Stimulated activated CD4-positive, alpha-beta T cell treated with anti-CD3 and anti-CD28 coated beads, TNF-alpha, amount 100 ng/mL, for 1 hour (primary cell): ENCODE measurements at places on chromosomes 13 and 19.

- DNase-seq, result peak; percentile 22
These were observed 637.6 kb upstream of the ARGLU1 start for GRCh38 chr13:107205318-107206104.

DNA sequence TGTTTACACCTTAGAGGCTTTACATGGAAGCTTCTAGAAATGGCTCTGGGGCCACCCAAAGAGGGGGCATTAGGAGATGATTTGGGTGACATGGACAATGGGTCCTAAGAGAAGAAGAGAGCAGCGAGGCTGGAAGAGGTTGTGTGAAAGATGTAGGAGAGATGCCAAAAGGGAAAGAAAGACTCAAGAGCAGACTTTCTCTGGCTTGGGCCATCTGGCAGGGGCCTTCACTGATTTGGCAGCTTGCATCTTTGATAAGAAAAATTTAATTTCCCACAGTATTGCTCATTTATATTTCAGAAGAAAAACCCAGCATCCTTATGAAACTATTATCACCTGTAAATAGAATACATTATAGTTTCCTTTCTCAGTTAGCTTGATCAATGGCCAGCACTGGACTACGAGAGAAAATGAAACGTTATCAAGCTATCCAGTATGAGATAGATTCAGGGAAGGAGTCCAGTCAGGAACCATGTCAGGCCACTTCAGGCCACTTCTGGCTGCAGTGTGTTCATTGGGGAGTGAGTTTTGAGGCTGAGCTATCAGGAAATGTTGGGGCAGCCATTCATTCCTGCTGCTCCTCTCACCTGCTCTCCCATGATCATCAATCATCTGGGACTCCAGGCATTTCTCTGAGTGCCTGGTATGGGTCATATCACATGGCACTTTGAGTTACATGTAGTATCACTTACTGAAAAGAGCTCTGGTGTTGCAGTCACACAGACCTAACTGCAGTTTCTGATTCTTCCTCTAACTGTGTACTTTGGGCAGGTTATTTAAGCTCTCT lies 10.3 kb downstream of the SCEL start:
- DNase-seq, result no peak

DNA sequence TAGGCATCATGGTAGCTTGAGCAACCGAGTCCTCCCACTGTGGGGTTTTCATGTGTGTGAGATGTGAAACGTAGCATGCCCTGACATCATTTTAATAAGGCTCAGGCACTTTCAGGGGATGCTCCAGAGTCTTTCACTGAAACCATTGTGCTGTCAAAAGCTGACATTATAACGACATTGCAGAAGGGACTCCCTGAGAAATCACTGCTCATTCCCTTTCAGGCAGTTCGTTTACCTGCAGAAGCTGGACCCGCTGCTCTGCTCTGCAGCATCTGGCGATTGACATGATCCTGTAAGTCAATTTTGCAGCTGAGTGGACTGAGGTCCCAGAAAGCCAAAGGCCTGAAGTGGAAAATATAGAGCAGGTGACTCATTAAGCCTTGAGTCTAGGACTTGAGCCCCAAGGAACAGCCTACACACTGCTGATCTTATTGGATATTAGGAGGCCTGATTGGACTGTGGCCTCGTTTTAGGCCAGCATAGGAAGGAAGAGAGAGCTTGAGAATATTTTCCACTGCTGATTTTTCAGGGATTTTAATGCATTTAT lies 54.0 kb upstream of the CNMD start:
- no peak for DNase-seq

GRCh38 chr19:5826531-5827341 lies 12.8 kb downstream of the FUT6 start:
- DNase-seq, result no peak

- DNase-seq, result no peak
These were observed 305.2 kb downstream of the MTUS2 start for GRCh38 chr13:29125191-29125933.

- DNase-seq, result no peak
These were observed 10.0 kb downstream of the FNDC3A start for GRCh38 chr13:48985756-48986155.

GRCh38 chr19:42075364-42075615 lies 676 bp upstream of the ZNF574 start:
- no peak for DNase-seq

GRCh38 chr19:49570997-49571676 lies 9.2 kb downstream of the NOSIP start:
- no peak for DNase-seq

DNA sequence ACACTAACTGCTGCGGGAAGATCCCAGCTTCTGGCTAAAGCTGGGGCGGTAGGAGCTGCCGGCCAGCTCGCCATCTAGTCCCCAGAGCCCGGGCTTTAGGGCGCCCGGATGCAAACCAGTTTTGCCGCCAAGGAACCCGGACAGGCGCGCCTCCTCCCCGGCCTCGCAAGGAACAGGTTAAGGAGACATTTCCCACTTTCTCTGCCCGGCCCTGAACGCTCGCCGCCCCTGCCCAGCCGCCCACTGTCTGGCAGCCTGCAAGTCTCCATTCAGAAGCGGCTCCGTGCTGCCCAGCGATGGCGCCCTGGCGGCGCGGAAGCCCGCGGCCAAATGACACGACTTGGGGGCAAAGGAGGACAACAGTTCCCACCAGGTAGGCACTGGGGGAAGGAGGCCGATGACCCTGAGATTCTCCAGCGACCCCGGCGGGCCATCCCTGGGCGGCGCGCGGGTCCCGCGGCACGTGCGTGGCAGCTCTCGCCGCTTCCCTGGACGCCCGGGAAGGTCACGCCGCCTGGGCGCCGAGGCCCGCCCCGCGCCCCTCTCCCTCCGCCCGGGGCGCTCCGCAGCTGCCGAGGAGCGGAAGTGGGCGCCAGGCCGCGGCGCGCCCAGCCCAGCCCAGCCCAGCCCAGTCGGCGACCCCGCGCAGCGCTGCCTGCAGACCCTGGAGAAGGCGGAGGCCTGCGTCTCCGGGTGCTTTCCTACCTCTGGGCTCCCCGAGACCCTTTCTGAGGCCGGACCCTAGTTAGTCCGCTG lies 42.2 kb upstream of the HNRNPA1L2 start:
- no peak for DNase-seq

DNA sequence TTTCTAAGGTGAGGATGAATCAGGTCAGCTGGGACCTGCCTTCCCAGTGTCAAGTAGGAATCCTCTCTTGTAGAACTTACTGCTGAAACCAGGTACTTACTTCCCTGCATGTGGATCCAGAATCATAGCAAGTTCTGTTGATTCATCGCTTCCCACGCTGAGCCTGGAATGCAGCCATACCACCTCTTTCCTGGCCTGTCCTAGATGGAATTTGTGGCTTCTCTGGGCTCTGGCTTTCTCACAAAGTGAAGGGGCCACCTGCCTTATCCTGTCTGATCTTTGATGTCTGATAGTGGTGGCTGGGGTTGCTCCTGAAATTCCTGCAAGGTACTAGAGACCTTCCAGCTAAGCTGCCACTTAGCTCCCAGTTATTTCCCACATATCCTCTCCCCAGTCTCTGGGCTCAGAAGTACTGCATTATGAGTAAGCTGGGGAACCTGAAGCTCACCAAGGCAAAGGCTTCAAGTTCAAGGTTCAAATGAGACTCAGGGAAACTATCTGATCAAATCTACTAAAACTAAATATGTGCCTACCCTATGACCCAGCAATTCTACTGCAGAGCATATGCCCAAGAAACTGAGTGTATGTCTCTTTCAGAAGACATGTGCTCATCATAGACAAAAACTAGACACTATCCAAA lies 103.5 kb downstream of the SUCLA2 start:
- no peak for DNase-seq
